Neural crest cell (in vitro differentiated cells): ENCODE measurements at places on chromosomes 2 and 18. TPM values are rescaled to one million over a fixed set of nuclear protein-coding genes. Genes with fewer than 3 reads are reported as not detected.

The LRRC30 gene
- not detected in 2 replicates for total RNA-seq

- H3K4me3 ChIP-seq: no peak overlapping the region
- no peak overlapping the region for H3K27ac ChIP-seq
- no peaks in the 10 kb centered on the region for H3K36me3 ChIP-seq
- DNase-seq: no peak
- peaks cover 10% of the 10 kb centered on the region for H3K27me3 ChIP-seq
- H3K4me1 ChIP-seq: no peaks in the 10 kb centered on the region
Observed at GRCh38 chr2:21585881-21586280, 462.1 kb downstream of the TDRD15 start.

GRCh38 chr2:11865805-11866204 lies 119.4 kb downstream of the LPIN1 start:
- H3K4me3 ChIP-seq: no peak overlapping the region
- peaks cover 5% of the 10 kb centered on the region for H3K36me3 ChIP-seq
- no peak for DNase-seq
- peaks cover 25% of the 10 kb centered on the region for H3K4me1 ChIP-seq
- H3K27ac ChIP-seq: no peak overlapping the region
- no peaks in the 10 kb centered on the region for H3K27me3 ChIP-seq

- H3K4me1 ChIP-seq: peaks cover 17% of the 10 kb centered on the region
- peaks cover 2% of the 10 kb centered on the region for H3K27me3 ChIP-seq
- no peak for DNase-seq
- peak overlapping the region; percentile 1 for H3K27ac ChIP-seq
- no peaks in the 10 kb centered on the region for H3K36me3 ChIP-seq
Observed at GRCh38 chr2:217988840-217989204, 14.0 kb downstream of the TNS1 start.
